ENCODE measurements at places on chromosomes 2 and 18. TPM values are rescaled to one million over a fixed set of nuclear protein-coding genes. Genes with fewer than 3 reads are reported as not detected.

- DNase-seq, result no peak
These were observed 385.4 kb downstream of the SOX11 start for GRCh38 chr2:6077585-6077984.

- DNase-seq, result no peak
These were observed 45.0 kb upstream of the SKOR2 start for GRCh38 chr18:47296462-47296861.

GRCh38 chr2:11583840-11584524 lies 50.1 kb downstream of the GREB1 start:
- peak; percentile 94 for DNase-seq

DNA sequence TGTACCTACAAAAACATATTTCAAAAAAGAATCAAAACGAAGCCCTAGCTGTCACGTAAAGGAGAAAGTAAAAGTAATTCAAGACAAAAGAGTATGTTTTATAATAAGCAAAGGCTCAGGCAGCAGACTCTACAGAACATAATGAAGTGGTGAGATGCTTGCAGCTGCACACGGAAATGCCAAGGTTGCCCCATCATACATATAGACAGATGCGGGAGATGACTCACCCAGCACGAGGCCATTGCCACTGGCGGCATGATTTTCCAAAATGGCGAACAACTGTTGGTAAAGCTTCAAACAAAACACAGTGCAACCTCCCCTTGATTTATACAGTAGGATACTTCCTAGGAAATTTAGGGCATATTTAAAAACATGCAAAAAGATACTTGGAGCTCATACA lies 26.0 kb upstream of the C1QL2 start:
- no peak for DNase-seq

DNA sequence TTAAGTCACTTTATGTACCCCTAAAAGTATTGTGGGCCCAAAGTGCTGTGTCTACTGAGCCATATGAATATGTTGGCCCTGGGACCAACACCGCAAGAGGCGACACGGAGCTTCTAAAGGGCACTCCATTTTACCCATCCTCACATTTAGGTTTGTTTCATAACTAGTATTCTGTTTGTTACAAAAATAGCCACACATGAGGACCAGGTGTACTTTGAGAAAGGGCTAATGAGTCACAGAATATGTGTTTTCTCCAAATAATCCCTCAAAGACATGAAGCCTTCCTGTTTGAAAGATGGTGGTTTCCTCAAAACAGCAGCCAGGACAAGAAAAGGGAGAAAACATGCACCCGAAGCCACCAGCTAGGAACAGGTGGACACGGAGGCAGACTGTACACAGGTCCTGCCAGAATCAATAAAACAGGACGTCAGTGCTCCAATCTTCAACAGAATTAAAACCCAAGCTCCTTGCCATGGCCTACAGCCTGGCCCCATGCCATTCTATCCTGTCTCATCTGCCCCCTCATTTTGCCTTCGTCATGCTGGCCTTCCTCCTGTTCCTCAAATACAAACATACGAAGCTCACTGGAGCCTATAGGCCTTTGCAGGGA lies 21.8 kb upstream of the GRB14 start:
- DNase-seq, result no peak

KLF11 gene
- total RNA-seq, result 9.6 TPM

TRPM8 gene
- 0.31 TPM for total RNA-seq

ABHD1 gene
- total RNA-seq, result not detected

Data from astrocyte (in vitro differentiated cells and primary cell).